ENCODE measurements at places on chromosomes 5 and 9. TPM values are rescaled to one million over a fixed set of nuclear protein-coding genes. Genes with fewer than 3 reads are reported as not detected.

DNA sequence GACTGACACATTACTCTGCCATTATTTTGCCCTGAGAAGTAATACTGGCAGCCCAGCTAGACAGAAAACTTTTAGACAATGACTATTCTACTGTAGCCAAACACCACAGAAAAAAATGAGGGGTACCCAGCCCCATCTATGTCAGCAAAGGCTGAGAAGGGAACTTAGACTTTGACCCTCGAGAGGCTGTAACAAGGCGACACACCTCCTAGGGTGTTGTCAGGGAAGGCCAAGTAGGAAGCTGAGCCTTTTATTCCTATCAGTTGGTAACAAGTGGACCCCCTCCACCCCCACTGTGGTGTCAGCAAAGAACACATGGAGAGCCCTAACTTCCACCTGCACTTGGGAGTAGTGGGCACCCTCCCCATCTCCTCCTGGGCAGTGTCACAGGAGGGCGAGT is 55.6 kb downstream of the SPTLC1 start:
- peaks cover 59% of the 10 kb centered on the region for H3K36me3 ChIP-seq
- peak overlapping the region; percentile 13 for H3K27ac ChIP-seq
- no peak overlapping the region for H3K4me3 ChIP-seq

DNA sequence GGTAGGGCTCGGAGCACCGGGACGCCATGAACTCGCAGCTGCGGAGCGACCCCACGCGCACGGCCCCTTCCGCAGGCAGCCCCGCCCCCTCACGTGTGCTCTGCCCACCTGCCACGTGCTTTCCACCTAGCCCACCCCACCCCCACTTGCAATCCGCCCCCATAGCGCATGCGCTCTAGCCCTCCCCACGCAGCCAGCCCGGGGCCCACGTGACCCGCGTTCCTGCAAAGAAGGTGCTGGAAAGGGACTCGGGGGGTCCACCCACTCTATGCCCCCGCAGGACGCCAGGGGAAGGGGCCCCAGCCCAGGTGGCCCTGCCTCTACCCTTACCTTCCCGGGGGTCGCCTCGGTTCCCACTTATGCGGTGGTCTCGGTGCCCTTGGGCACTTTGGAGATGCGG is at the start of gene SOHLH1:
Gene SOHLH1, minus strand, starts transcription at position 42 of the 400 bp plus-strand sequence. Its CDS starts 14 bp downstream, at position 28.
- no peak within 1 kb of the TSS for H3K27ac ChIP-seq
- H3K27me3 ChIP-seq: no peaks in the 10 kb centered on the region
- H3K4me1 ChIP-seq: no peaks in the 10 kb centered on the region
- no peaks in the 10 kb centered on the region for H3K36me3 ChIP-seq
- DNase-seq: no peak
- no peak within 1 kb of the TSS for H3K4me3 ChIP-seq

- H3K27me3 ChIP-seq: no peaks in the 10 kb centered on the region
- no peak overlapping the region for H3K27ac ChIP-seq
- no peak overlapping the region for H3K4me3 ChIP-seq
- H3K36me3 ChIP-seq: no peaks in the 10 kb centered on the region
- DNase-seq: no peak
Measured at GRCh38 chr5:103465891-103466290, 96.7 kb downstream of the NUDT12 start.

Gene ANXA2R
- 4.8 TPM for total RNA-seq

Measured in natural killer cell treated with Interleukin-12 subunit alpha and Interleukin-12 subunit beta and Interleukin-15 and Interleukin-18, amount 100 ng/mL, for 72 hours (primary cell).